ENCODE measurements at places on chromosomes 11 and 22.

- DNase-seq, result no peak
Measured at GRCh38 chr11:77503006-77503405, 29.1 kb upstream of the PAK1 start.

GRCh38 chr11:9002920-9003572, 755 bp downstream of the NRIP3 start:
- DNase-seq, result no peak

GRCh38 chr11:76702336-76703128, 32.0 kb upstream of the LRRC32 start:
- no peak for DNase-seq

GRCh38 chr11:58914821-58915543, 24.3 kb upstream of the GLYATL1 start:
- no peak for DNase-seq

DNA sequence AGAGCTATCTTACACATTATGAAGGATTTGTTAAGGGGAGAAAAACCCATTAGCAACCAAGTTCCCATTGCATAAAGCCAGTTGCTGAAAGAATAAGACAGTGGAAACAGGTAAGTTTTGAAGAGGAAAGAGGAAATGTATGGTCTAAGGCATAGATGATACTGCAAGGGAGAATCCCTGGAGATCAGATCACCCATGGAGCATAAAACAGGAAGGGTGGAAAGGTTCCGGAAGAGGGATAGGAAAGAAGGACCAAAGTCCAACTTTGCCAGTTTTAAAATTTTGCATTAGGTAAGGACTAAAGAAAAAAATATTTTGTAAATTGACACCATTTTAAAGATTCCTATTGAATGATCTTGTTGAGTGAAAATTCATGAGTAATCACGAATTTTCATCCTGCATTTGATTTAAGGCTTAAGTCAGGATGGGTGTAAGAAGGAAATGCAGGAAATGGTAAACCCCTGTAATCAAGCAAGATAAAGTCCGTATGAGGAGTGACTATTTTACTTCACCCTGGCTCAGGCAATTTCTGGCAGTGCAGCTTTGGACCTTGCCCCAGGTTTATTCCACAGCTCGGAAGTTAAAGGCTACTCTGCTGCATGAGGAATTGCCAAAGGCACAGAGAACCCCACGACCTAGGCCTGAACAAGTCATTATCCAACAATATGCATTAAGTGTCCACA, 70.9 kb downstream of the CCDC34 start:
- DNase-seq, result no peak

GRCh38 chr11:119424775-119425174, 1.8 kb upstream of the THY1 start:
- DNase-seq, result no peak
